Activated T-cell treated with anti-CD3 and anti-CD28 coated beads, Interleukin-2, amount 50 U/mL, for 72 hours (primary cell): ENCODE measurements at places on chromosomes 6 and 20. TPM values are rescaled to one million over a fixed set of nuclear protein-coding genes. Genes with fewer than 3 reads are reported as not detected.

The ILRUN gene
- total RNA-seq: 68.8 TPM

The CST2 gene
- total RNA-seq: not detected

The PTPRT gene
- total RNA-seq: not detected

The ABCF1 gene
- total RNA-seq: 68.1 TPM

The MYLK2 gene
- total RNA-seq: 0.49 TPM

The UBE2C gene
- total RNA-seq: 171 TPM

The OR12D3 gene
- total RNA-seq: not detected

The SLC13A3 gene
- 0.21 TPM for total RNA-seq

The MRAP2 gene
- not detected for total RNA-seq

The SLC17A1 gene
- total RNA-seq: 0.29 TPM

The OLIG3 gene
- total RNA-seq: 0.41 TPM

The GJA10 gene
- total RNA-seq: not detected

The RBBP8NL gene
- total RNA-seq: not detected

The CHRNA4 gene
- total RNA-seq: not detected

The TRIM31 gene
- total RNA-seq: not detected

The PRDM13 gene
- not detected for total RNA-seq

The CCM2L gene
- not detected for total RNA-seq

The ZKSCAN8 gene
- 32.0 TPM for total RNA-seq

The AURKA gene
- total RNA-seq: 110 TPM
